Fibroblast of the aortic adventitia (primary cell): ENCODE measurements at places on chromosomes 7 and 10.

DNA sequence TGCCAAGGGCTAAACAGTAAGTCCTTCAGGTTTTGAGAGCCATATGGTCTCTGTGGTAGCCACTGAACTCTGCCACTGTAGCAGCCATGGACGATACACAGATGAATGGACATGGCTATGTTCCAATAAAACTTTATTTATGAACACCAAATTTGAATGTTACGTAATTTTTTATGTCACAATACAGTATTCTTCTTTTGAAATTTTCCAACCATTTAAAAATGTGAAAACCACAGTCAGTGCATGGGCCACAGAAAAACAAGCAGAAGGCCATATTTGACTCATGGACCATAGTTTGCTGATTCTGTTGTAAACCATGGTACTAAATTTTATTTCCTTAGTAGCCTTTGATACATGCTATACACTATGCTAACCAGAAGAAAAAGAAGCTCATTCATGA is 361.8 kb downstream of the MAGI2 start:
- peak; percentile 27 for DNase-seq

DNA sequence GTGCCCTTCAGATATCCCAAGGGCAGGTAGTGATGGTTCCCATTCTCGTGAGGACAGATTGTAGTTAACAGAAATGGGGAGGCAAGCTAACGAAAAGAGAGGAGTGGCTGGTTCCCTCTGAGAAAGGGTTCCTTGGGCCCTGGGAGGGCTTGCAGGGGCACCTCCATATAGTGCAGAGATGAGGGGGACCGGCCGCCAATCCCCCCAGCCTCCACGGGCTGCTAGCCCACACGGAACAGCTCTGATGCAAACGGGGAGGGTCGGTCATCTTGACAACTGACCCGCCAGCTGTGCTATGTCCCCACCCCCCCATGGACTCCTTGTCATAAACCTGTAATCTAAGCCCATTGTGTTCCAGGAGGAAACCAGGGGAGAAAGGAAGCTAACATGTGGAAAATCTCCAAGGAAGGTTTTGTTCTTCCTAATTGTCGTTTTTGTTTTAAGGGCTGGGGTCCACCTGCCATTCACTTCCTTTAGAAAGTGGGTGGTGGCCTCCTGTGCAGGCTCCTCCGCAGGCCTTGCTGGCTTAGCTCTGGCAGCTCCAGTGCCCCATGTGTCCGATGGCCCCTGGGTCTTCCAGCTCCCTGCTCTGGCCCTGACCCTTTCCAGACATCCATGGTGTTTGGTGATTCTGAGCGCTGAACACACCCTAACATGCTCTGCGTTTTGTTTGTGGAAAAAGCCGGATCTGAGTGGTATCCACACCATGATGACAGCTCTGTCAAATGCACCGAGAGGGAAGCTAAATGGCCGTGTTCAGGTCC is 15.9 kb downstream of the ADCY1 start:
- no peak for DNase-seq

- peak; percentile 81 for DNase-seq
Observed at GRCh38 chr7:105268511-105269392, 120.0 kb downstream of the SRPK2 start.

GRCh38 chr7:26642416-26642815 is 222.0 kb downstream of the SKAP2 start:
- no peak for DNase-seq

- DNase-seq, result peak; percentile 19
Observed at GRCh38 chr7:15836041-15836440, 149.6 kb upstream of the MEOX2 start.

DNA sequence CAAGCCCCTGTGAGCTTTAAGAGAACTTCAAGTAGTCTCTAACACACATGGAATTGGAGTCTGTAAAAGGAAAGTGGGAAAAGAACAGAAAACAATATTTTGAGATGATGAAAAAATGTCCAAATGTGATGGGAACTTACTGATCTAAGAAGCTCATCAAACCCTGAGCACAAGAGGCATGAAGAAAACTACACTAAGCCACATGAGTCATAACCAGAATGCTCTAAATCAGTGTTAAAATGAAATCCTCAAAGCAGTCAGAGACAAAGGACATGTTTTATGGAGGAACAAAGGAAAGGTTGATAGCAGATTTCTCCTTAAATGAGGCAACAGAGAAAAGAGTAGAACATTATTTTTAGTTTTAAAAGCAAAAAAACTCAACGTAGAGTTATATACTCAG is 37.2 kb downstream of the ZNF33A start:
- DNase-seq, result peak; percentile 13
